ENCODE measurements at places on chromosomes 2 and 18.
A peak's percentile ranks its signal among the peaks of the same experiment; 100 is the strongest.

DNA sequence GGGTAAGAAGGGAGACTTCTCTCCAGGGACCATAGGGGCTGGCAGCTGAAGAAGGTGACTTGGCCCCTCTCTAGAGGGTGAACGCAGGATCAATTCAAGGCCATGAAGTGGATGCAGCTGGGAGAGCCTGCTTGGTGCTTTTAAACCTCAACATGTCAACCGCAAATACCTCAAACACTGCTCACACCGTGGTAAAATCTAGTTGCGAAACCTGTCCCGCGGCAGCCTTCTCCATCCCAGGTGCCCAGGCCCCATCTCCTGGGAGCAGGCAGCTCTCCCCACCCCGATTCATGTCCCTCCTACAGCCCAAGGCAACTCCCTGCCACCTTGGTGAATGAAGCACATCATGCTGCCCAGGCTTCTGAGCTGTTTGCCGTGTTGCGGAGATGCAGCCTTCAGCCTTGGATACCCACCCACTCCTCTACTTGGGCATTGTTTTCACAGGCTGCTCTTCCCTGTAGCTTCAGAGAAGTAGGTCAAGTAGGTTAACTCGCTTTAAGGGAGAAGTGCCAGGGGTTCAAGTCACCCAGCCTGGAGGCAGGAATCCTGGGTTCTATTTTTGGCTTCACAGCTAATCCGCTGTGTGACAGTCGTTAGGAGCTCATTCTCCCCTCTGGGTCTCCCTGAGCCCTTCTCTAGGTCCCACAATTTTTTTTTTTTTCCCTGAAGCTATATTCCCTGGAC, 6.2 kb upstream of the EFR3B start:
- DNase-seq: peak; percentile 15

DNA sequence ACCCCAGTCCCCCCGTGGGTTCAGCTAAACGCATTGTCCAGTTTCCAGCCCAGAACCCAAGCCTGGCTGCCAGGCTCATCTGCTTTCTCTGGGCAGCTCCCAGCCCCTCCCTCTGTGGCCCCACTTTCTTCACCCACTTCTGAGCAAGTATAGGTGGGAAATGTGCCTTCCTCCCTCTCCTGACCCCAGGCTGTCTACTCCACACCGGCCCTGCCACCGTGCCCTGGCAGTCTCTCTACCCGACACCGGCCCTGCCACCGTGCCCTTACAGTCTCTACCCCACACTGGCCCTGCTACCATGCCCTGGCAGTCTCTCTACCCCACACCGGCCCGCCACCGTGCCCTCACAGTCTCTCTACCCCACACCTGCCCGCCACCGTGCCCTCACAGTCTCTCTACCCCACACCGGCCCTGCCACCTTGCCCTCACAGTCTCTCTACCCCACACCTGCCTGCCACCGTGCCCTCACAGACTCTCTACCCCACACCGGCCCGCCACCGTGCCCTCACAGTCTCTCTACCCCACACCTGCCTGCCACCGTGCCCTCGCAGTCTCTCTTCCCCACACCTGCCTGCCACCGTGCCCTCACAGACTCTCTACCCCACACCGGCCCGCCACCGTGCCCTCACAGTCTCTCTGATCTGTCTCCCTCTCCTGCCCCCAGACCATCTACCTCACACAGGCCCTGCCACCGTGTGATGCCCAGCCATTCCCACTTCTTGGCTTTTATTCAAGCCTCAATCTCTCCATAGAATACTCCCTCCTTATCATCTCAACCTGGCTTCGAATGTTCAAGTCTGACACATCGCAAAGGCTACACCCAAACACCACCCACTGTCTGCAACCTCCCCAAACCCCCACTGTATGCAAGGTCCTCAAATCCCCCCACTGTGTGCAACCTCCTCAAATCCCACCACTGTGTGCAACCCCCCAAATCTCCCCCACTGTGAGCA, 108.9 kb downstream of the TPO start:
- no peak for DNase-seq

DNA sequence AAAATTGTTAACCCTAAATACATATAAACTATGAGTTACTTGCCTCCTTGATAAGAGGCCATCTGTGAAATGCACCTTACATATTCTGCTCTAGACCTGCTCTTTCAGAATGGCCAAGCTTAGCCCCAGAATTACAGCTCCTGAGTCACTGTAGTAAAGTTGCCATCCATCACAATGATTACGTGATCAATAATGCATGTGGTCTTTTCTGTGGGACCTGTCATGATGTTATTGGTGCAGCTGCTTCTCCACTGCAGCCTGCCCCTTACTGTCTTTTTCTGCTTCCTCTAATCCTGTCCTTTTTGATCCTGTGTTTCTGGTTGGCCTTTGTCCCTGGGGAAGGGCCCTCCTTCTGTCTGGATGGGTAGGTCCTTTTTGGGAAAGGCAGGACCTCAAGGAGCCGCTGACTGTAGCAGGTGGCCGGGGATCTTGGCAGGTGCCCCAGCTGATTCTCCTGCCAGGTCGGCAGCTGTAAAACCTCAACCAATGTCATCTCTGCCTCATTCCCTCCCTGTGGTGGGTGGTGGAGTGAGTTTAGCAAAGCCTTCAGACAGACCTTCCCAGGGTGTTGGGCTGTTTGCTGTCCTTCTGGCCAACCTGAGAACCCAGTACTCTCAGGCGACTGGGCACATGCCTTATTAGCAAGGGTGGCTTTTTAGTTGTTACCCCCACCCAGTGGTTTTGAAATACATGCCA, 126.2 kb upstream of the EML6 start:
- DNase-seq: no peak

DNA sequence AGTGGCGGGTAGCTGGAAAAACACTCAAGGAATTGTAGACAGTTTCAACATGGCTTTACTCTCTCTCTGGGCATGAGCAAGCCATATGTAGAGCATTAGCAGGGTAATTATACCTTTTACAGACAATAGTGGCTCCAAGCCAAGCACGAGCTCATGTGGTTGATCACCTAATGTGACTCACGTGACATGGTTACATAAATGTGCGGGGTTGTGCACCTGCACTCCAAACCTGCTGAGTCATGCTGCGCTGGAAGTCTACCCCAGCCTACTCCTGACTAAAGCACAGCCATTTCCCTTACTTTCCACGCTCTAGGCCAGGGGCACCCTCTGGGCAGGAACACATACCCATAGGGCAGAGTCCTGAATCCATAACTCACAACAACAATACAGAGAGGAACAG, 232.8 kb downstream of the MBD5 start:
- DNase-seq: peak; percentile 76

GRCh38 chr2:11988691-11989353, 242.4 kb downstream of the LPIN1 start:
- DNase-seq: no peak

DNA sequence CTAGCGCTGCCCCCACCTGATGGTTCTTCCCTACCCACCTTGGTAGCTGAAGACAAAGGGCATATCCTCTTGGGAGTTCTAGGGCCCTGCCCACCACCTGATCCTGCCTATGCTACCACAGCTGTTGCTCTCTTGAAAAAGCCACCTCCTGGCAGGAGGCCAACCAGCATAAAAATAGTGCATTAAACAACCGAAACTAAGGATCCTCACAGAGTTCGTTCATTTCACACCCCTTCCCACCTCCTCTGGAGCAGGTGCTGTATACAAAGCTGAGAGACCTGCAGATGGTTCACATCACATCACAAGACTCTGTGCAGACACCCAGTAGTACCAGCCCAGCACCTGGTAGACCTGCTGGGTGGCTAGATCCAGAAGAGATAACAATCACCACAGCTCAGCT, 1348.0 kb upstream of the TMEFF2 start:
- DNase-seq: no peak

DNA sequence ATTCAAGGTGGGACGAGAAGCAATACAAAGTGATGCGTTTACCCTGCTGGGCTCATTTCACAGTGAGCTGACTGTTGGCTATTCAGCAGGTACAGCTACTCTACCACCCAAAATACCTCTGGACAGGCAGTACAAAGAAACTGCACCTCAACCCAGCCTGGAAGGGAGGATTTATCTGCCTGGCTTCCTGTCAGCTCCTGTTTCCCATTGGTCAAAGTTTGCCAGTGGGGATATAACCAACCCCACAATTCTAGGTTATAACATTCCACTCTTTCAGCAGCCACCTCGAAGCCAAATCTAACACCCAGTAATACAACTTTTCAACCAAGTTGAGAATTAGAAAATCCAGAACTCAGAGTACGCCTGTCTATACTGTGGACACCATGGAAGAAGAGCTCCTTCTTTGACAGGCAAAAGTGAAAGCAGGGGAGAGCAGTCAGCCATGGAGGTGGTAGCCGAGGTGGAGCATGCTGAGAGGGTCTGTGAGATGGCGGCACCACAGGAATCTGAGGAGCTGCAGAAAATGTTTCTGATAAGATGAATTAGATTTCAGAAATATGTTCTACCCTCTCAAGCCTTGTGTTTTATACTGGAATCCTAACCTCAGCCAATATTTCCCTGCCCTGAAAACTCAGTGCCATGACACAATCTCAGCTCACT, 10.8 kb downstream of the DUSP19 start:
- peak; percentile 19 for DNase-seq

DNA sequence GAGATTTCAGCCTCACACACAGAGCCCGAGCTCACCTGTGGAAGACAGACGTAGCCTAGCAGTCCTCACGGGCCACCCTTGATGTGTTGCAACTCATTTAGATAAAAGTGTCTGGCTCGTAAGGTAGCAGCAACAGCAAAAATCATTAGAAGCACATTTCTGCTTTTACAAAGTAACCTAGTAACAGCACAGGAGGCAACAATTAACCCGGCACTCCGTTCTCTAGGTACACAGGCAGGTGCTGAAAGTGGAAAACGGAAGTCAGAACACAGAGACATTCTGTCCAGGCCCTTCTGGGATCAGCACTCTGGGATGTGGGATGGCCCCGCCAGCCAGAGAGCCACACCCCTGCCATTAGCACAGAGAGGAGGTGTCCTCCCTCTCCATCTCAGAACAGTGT, 99.3 kb downstream of the KLHL29 start:
- DNase-seq: no peak

DNA sequence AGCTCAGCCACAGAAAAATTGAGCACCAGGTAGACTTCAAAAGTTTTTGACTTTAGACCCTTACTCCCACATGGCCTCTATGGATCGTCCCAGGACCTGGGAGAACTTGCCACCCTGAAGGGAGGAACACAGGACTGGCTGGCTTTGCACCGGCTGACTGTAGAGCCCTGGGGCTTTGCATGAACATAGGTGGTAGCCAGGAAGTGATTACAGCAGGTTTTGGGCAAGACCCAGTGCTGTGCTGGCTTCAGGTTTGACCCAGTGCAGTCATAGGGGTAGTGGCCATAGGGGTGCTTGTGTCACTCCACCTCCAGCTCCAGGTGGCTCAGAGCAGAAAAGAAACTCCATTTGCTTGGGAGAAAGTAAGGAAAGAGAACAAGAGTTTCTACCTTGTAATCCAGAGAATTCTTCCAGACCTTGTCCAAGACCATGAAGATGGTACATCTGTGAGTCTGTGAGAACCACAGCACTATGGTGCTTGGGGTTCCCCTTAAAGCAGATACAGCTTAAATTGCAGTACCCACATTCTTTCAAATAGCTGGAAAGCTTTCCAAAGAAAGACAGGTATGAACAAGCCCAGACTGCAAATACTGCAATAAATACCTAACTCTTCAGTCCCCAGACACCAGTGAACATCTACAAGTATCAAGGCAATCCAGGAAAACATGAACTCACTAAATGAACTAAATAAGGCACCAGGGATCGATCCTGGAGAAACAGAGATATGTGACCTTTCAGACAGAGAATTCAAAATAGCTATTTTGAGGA, 13.0 kb upstream of the SESTD1 start:
- no peak for DNase-seq

DNA sequence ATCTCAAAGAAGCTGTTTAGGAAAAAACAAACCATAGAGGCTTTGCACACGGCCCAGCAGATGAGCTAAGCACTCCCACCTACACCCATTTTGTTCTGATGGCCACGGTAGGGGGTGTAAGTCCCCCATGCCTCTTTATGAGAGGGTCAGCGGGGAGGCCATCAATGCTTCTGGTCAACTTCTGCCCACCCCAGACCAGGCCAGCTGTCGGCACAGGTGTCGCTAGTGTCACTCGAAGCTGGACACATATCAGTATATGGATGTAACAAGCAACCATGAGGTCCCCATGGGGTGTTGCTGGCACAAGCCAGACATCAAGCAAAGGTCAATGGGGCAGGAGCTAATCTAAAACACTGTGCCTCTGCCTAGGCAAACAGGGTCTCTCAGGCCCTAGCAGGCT, 23.7 kb upstream of the SLC35F6 start:
- no peak for DNase-seq

DNA sequence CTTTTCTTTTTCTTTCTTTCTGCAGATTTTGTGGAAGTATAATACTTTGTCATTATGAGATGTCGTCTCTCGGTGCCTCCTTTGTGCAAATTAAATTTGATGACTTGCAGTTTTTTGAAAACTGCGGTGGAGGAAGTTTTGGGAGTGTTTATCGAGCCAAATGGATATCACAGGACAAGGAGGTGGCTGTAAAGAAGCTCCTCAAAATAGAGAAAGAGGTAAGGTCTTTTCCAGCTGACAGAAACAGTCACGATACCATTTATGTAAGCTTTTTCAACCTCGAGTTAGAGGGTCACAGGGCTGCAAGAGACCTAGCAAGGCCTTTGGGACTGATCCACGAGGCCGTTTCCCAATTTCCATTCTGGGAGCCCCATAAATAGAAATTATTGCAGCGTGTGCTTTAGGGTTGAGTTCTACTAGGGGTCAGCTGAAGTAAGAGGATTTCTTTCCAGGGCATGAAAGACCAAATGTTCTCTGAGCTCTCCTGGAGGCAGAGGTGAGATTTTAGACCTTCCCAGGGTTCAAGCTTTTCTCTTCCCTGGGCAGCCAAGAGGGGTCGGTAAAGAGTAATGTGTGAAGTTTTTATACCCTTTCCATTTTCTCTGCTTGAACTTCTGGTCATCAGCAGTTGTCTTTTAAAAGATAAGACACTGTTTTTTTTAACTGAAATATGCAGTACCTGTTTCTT, 15.5 kb downstream of the MAP3K20 start:
- DNase-seq: no peak

- DNase-seq: no peak
Measured at GRCh38 chr2:64859312-64860212, 129.6 kb upstream of the SLC1A4 start.

- no peak for DNase-seq
Measured at GRCh38 chr2:101153077-101153707, 2.0 kb upstream of the TBC1D8 start.

DNA sequence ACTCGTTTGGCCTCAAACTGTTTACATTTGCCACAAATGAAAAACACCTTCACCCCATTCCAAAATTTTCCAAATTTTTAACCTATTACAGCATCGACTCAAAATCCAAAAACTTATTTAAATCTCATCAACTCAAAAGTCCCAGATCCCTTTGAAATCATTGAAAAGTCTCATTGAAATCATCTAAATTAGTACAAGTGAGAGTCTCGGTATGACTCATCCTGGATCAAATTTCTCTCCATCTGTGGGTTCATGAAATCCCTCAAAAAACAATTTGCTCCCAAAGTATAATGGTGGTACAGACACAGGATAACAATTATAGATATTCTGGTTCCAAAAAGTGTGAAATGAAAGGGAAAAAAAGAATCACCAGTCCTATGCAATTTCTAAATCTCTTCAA, 65.1 kb downstream of the LRP1B start:
- peak; percentile 27 for DNase-seq
